ENCODE measurements at places on chromosomes 4 and X.

DNA sequence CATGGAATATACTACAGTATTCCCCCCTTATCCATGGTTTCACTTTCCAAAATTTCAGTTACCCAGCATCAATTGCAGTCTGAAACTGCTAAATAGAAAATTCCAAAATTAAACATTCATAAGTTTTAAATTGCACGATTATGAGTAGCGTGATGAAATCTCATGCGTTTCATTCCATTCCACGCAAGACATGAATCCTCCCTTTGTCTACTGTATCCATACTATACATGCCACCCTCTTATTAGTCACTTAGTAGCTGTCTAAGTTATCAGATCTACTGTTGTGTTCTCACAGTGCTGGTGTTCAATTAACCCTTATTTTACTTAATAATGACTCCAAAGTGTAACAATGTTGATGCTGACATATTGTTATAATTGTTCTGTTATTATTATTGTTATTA, 261.2 kb upstream of the NDST4 start:
- DNase-seq = no peak

DNA sequence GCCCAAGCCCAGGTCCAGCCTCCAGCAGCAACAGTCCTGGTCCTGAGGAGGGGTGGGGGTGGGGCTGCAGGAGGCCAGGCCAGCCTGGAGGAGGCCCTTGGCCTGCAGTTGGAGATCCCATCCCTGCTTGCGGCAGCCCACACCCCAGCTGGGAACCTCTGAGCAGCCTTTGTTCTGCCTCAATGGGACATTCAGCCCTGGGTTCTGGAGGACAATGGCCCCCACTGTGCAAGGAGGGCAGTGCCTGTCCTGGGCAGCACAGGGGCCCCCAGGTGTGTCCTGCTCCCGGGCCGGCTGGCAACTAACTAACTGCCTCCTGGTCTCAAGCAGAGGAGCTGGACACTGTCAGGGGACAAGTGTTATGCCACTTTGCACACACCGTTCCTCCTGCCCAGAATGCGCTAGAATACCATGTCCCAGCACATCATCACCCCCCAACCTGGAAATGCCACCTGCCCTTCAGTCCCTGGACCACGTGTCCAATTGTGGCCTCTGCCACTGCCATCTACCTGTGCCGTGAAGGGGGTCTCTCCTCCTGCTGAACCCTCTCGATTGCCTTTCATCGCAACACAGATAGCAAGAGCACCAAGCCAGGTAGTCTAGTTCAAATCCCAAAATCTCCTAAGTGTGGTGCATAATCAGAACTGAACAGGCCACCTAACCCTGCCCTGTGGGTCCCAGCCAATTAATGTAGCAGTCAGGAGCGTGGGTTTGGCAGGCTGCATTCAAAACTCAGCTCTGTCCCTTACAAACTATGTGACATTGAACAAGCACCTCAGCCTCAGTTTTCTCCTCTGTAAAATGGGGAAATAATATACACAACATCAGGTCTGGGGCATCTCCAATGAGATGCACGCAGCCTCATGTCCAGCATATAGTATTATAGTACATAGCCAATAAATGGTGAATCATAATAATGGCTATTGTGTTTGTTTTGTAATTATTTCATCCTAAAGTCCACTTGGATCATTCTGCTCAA, 8.8 kb downstream of the PPP2R2C start:
- no peak for DNase-seq

DNA sequence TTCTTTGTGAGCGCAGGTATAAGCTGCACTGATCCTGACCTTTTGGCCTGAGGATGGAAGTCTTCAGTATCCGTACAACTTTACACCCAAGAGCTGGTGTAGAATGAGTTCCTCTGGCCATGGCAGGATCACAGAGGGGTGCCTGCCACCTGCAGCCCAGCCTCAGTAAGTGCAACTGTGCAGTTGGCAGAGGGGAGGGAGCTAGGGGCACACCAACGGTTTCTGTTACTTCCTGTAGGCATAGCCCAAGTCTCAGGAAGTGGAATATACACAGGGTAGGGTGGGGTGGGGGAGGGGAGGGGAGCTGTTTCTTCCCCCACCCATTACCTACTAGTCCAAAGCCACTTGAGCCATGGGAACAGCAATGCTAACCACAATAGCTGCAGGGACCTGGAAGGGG, 85.4 kb upstream of the GBA3 start:
- DNase-seq = peak; percentile 0

GRCh38 chrX:130628516-130628915, 226.7 kb downstream of the RBMX2 start:
- no peak for DNase-seq

DNA sequence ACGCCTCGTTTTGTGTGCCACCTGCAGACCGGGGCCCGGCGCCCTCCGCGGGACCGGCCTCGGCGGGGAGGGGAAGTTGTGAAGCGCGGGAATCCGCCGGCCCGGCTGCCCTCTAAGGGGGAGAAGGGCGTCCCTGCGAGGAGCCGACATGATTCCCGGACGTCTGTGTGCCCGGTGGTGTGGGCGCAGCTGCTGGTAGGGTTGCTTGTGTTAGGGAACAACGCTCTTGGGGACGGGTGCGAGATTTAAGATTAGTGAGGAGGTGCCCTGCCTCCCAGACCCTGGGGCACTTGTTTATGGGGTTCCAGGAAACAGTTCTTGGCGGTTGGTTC, 627 bp downstream of the CDKN2AIP start:
- DNase-seq = no peak

DNA sequence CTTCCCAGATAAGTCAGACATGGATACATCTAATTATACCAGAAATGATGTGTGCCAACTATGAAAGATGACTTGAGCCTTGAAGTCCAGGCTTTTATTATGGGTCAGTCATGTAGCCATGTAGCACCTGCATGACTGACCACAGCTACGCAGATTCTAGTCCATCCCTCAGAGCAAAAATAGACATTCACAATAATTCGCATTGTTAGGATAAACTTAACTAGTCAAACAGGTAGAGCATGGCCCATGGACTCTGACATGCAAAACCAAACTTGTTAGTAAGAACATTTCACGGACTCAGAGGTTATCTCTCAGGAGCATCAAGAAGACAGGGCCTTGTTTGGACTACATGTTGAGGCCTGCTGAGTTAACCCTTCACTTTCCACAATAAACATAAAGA, 132.6 kb downstream of the PWWP3B start:
- no peak for DNase-seq

DNA sequence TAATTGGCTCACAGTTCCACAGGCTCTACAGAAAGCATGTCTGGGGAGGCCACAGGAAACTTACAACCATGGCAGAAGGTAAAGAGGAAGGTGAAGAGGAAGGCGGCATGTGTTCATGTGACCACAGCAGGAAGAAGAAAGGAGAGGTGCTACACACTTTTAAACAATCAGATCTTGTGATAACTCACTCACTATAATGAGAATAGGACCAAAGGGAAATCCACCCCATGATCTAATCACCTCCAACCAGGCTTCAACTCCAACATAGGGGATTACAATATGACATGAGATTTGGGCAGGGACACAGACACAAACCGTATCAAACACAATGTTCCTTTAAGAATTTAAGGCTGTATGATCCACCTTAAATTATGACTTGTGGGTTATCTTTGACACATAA, 10.5 kb upstream of the PGM2 start:
- no peak for DNase-seq

- no peak for DNase-seq
These were observed 283.5 kb downstream of the EVC2 start for GRCh38 chr4:5424901-5425300.

DNA sequence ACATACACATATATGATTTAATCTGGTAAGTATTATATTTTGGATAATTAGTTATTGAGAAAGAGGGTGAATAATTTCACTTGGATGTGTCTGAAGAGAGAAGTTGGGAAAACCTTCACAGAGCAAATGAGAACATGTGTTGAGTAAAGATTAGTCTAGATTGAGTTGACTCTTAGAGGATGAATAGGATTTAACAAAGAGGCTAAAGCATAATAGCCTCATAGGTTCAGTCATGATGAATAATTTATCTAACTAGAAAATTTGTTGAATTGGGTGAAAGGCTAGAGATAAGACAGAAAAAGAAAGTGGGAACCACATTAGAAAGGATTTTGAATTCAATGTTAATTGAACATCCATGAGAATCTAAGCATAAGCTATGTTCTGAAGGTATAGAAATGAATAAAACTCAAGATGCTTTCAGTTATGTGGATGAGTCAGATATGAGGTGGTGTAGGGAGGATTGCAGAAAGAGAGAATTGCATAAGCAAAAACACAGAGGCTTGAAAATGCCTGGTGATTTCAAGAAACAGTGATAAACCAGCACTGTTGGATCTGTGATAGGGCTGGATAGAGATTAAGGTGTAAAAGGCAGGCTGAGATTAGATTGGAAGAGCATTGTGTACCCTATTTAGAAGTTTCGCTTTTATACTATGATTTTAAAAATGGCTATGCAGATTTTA, 207.6 kb upstream of the NR3C2 start:
- no peak for DNase-seq

GRCh38 chr4:7074426-7074825, 6.6 kb upstream of the GRPEL1 start:
- no peak for DNase-seq

- DNase-seq = no peak
These were observed 12.4 kb upstream of the ELF2 start for GRCh38 chr4:139189417-139189749.

DNA sequence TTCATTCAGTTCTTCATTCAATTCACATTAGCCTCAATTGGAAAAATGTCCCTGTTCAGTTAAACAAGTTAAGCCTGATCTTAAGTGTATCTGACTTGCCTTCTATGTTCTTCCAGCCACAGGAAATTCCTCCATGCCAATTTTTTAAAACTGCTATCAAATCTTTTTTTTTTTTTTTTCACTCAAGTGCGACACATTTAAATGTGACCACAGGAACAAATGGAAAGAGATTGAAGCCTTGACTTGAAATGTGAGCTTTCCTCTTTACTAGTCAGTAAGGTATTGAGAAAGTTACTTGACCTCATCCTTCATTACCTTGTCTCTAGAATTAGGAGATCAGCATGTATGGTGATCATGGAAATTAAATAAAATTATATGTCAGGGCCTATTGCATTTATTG, 165.1 kb downstream of the SLIT2 start:
- DNase-seq = no peak

GRCh38 chr4:143743591-143743990, 43.1 kb upstream of the FREM3 start:
- no peak for DNase-seq

- no peak for DNase-seq
These were observed 72.5 kb downstream of the QRFPR start for GRCh38 chr4:121308328-121308663.

GRCh38 chrX:3286196-3286945, 60.1 kb downstream of the MXRA5 start:
- no peak for DNase-seq

DNA sequence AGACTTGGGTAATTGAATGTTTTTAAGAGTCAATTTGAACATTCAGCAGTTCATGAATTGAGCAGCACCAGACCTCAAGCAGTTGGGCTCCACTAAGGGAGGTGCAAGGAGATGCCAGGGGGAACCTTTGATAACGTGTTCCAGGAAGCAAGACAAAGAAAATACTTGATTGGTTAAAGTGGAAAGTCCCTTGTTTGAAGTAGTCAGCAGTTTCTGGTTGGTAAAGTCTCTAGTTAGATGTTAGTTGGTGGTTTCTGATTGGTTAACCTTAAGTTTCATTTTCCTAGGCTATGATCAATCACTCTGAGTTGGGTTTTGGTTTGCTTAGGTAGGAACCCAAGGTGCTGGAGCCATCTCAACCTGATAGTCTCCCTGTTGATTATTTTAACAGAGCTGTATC, 4.0 kb downstream of the HERC6 start:
- no peak for DNase-seq

- DNase-seq = no peak
These were observed 23.4 kb downstream of the TRIM75 start for GRCh38 chr4:165077034-165077578.

GRCh38 chrX:114717921-114718320, 134.0 kb downstream of the HTR2C start:
- DNase-seq = no peak

DNA sequence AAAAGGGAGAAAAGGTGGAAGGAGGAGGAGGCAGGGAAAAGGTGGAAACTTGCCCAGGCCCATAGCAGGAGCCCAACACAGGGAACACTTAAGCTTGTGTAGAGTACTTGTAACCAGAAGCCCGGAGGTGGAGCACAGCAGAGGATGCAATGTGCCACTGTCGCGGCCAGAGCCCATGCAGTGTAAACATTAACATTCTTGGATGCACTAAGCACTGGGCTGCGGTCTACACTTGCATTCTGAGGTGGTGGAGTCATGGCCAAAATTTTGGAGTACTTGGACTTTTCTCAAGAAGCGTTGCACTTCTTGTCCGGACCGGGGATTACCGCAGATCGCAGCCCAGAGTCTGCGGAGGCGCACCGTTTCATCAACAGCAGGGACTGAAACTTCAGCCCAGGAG, 4.5 kb upstream of the RHOXF1 start:
- no peak for DNase-seq

DNA sequence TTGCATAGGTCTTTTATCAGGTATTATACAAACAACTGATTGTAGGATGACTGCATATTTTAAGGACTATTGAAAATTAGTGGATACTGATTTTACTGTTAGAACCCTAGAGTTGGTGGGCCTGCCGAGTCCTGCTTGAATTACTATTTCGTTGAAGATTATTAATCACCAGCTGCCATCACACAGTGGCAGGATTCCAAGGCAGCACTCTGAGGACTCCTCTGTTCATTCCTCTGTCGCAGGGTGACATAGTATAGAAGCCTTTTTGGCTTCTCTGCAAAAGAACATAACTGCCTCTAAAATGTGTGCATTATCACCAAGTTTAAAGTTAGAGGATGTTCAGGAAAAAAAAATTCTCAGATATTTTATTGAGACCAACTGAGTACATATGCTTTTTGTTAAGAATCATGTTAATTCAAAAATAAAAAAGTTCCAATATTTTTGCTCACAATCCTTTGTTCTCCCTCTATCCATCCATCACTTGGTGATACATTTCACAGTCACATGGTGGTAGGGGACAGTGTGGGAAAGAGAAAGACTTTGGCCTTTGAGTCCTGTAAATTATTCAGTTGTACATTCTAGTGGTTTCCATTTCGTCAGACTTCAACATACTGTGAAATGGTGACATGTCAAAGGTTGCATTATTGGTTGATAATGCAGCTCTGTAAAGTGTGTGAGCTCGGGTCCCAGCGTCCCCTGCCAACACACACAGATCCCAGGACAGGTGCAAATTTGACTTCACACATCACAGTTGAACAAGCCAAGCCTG, 332.5 kb downstream of the GRID2 start:
- DNase-seq = no peak

DNA sequence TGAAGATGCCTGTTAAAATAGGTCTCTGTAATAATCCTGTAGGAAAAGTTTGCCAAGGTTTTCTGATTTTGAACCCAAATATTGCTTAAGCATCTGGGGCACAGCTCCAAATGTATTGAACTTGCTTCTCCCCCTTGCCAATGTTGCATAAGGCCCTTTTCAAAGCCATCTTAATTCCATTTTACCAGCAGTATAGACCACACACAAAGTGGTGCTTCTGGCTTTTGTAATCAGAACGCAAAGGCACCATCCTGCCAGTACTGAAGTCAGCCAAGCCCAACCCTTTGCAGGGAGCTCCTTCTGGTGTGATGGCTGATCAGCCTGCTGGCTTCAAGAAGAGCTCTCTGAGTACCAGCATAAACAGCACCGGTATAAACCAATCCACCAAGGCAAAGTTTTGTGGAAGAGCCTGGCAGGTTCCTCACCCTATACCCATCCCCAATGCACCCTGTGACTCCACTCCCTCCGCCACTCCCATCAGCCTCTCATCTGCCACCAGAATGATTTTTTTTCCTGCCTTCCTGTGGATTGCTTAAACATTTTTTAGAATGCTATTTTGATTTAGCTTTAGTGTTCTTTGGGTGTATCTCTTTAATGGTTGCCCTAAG, 39.2 kb upstream of the USP9X start:
- DNase-seq = peak; percentile 31

GRCh38 chrX:105696870-105697269, 125.5 kb upstream of the NRK start:
- no peak for DNase-seq

Data from AG09309 (cell line).